ENCODE measurements at places on chromosomes 7 and 10.
A peak's percentile ranks its signal among the peaks of the same experiment; 100 is the strongest.

DNA sequence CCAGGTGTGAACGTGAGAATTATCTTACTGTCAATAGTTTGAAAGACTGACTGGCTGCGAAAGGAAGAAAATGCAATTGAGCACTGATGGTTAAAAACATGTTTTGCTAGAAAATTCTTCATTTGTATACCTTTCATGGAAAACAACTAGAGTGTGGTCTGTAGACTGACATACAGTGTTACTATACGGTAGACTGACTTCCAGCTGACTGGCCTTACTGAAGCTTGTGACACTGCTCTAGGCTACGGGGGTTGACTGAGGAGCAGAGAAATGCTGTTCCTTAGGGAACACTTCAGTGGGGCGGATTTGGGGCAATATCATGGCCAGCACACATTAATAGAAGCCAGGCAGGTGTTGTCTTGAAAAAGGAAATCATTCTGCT lies 25.9 kb upstream of the DDC start:
- no peak for DNase-seq

GRCh38 chr7:141220263-141220880 lies 146.5 kb downstream of the TMEM178B start:
- DNase-seq: peak; percentile 40

DNA sequence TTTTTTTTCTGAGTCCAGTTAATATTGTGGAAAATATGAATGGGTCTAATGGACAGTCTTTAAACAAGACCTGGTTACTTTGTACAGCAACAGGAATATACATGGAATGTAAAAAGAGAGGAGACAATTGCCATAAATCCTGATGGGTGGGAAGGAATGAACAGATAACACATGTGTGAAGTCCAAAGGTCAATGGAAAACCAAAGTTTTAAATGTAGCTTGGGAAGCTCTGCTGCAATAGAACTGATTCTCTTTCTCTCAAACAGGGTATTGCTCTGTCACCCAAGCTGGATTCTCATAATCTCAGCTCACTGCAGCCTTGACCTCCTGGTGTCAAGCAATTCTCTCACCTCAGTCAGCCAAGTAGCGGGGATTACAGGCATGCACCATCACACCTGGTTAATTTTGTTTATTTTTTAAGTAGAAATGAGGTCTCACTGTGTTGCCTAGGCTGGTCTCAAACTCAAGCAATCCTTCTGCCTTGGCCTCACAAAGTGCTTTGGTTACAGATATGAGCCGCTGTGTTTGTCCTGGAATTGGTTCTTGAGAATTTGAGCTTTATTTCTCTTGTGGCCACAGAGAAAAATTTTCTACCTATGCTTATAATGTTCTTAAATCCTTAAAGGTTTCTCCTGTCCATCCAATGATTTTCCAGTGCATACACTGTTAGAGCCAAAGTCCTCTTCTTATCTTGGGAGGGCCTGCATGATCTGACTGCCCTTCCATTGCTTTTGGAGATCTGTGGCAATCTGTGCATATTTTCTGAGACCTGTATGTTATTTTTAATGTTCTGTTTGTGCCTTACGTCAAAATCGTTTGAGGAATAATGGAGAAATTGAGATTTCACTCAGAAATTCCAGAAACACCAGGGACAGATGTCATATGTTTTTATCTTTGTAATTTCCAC lies 30.7 kb upstream of the ZNF92 start:
- DNase-seq: no peak

- no peak for DNase-seq
Observed at GRCh38 chr7:100024020-100024619, 8.7 kb downstream of the ZKSCAN1 start.

DNA sequence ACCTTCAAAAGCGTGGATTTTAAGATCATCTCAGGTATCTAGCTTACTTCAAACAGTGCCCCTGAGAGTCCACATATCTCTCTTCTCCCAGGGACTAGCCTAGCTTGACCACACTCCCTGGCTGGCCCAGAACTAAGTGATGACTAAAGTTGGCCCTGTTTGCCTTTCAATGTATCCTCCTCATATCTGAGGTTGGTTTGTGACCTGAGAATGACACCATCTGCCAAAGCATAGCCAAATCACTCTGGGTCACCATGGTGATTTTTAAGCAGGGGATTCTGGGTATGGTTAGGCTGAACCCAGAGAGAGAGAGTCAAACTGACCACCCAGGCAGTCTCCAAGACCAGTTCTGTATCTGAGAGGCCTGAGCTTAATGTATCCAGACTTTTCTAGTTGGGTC lies 16.2 kb downstream of the CNNM1 start:
- DNase-seq: peak; percentile 63

DNA sequence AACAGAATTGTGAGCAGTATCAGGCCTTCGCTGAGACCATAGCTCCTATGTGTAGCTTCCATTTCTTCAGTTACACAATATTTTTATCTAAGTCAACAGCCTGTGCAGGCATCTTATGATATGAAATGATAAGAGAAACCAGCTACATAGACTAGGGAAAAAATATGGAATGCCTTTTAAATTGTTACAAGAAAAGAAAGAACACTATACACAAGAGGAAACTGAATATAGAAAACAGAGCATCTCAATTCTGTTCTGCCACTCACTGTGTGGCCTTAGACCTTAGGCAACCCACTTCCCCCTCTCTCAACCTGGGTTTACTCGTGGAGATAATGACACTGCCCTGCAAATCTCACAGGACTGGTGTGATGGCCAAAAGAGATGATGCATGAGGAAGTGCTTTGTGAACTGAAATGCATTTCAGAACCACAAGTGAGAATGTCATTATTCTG lies 132.9 kb downstream of the LRRN3 start:
- DNase-seq: no peak

DNA sequence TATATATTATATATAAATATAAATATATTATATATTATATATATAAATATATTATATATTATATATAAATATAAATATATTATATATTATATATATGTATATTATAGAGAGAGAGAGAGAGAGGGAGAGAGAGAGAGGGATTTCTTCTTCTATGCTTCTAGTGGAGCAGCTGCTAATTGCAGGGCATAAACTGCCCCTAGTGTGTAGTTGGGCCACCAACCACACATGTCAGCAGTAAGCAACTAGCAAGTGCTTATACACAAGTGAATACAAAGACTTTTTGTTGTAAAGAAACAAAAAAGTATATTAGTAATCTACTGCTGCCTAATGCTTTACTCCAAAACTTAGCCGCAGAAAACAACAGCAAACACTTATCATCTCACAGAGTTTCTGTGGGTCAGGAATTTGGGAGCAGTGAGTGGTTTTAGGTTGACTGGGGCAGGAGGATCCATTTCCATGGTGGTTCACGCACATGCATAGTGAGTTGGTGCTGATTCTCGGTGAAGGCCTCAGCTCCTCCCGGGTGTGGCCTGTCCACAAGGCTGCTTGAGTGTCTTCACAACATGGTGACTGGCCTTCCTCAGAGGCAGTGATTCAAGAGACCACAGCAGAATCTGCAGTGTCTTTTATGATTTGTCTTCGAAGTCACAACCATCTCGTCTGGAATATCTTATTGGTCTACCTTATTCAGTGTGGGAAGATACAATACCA lies 25.5 kb upstream of the BAG3 start:
- no peak for DNase-seq

GRCh38 chr10:33123680-33124079 lies 165.7 kb upstream of the ITGB1 start:
- no peak for DNase-seq

DNA sequence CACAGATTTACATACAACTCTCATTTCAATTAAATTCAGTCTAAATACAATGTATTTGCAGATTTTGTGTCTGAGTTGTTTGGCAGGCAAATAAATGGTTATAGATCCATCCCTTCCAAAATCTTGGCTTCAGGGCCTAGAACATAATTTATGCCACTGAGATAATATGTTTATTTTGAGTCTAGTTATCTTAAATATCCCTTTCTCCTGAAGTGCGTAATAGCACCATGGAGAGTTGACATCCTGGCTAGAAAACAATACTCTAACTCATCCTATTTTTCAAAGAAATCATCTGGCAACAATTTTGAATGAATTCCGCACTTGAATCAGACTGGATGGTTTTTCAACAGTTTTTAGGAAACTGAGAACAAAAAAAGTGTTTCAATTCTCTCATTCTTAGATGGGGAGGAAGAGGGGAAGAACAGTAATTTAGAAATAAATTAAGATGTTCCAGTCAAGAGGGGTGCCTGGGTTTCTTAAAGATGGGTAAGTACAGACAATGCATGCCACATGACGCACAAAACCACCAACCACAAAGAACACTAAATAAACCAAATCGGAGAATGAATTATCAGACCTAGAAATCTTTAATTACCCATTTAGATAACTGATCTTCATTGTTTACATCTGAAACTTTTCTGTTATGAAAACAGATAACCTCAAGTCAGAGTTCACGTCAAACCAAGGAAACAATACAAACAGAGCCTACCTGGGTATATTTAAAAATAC lies 228.7 kb upstream of the PTN start:
- no peak for DNase-seq
